ENCODE measurements at places on chromosomes 4 and X.

GRCh38 chr4:6267573-6267972 lies 2.1 kb upstream of the WFS1 start:
- DNase-seq, result no peak

- DNase-seq, result no peak
Measured at GRCh38 chr4:11079171-11079570, 349.5 kb downstream of the HS3ST1 start.

DNA sequence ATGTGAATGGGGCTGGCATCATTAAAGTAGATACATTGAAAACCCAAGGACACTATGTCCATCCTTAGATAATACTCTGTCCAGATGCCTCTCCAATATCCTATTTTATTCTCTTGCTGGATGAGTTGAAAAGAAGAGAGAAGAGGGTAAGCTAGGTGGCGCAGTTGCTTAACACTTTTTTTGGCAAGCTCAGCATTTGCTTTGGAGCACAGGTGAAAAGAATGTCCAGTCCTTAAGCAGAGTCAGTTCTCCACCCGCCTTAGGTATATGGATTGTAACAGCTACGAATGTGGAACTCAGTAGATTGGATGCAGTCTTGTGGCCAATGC lies 208.4 kb downstream of the NWD2 start:
- no peak for DNase-seq

DNA sequence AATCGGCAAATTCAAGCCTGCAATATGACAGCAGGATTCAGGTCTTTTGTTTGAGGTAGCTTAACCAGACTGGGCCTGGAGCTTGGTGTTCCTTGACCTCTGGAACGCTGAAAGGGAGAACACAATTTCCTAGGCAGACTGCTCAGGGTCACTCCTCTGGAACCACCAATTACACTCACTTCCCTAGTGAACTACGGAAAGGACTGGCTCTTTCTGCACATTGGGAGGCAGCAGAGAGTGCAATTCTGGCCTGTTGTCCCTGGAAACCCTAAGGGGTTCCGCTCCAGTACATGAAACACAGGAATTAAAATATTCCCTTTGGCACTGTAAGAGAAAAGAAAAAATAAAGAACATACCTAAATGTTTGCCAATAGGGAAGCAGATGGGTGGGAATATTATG lies 58.6 kb downstream of the GPC3 start:
- no peak for DNase-seq

DNA sequence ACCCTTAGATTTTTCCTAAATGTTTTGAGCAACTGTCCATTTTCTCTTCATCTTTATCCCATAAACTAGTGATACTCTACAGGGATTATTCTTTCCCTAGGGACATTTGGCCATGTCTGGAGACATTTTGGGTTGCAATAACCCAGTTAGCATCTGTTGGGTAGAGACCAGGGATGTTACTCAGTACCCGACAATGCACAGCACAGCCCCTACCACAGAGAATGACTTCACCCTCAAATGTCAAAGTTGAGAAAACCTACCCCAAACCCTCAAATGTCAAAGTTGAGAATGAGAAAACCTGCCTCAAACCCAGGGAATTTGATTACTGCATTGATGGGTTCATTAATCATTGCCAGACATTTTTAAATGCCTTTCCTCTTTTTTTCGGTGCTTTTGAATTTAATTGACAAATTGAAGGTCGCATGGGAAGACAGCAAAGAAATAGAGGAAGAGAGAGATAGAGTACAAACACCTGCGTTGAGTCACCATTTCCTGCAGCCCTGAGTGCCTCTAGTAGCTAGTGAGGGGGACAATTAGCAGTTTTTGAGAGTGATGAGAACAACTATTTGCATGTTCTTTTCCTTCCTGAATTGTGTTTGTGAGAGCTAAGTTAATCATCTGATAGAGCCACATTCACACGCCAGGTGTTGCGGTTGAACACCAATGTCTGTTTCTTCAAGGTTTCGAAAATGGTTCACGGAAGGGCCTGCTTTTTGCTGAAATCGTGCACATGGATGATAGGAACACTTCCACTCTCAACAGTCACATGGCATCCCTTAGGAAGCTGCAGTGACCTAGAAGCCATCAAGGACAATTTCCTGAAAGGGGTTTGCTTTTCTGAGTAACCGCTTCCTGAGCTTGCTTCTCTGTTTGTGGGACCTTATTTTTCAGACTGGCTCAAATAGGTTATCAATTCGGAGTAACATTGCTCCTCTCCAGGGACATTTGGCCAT lies 203.9 kb upstream of the VCX3A start:
- no peak for DNase-seq

- no peak for DNase-seq
Measured at GRCh38 chrX:118627084-118627758, 100.2 kb upstream of the IL13RA1 start.

DNA sequence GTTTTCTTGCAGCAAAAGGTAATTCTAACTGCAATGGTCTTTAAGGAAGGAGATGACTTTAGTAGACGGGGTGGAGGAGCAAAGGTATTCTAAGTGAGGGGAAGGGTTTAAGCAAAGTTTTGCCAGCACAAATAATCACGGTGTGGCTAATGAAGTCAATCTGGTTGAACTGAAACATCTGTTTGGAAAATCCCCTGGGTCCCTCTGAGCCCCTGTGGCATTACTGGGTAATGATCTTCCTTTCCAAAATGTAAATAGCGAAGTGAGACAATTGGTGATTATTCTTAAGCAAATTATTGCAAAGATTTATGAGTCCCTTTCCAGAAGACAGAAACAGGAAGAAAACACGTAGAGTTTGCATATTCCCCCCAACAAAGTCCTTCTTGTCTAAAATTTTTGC lies 47.2 kb downstream of the FGFBP1 start:
- no peak for DNase-seq

Data from stimulated activated CD8-positive, alpha-beta memory T cell treated with anti-CD3 and anti-CD28 coated beads, Interleukin-15, amount 100 ng/mL, for 24 hours (primary cell).